ENCODE measurements at places on chromosomes 12 and 14.

- no peak for DNase-seq
Measured at GRCh38 chr14:37147310-37147880, 25.0 kb downstream of the SLC25A21 start.

DNA sequence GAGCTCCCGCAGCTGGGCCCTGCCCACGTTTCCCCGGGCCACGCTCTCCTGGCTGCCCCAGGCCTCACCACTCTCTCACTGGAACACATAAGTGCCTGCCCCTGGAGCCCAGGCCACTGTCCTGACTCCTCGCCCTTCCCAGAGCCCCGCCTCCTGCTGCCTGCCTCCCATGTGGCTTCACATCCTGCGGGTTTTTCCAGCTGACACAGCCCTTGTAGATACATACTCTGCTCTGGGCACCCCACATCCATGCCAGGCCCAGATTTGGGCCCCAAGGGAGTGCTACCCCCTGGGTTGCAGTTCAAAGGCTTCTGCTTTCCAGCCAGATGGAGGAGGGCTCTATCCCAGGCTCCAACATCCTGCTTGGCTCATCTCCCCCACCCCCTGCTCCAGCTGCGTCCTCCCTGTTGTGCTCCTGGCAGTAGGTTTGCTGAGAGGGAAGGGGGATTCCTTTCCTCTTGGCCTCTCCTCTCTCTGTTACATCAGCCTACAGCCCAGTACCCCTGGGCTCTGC lies 60.1 kb downstream of the TSPAN9 start:
- DNase-seq = peak; percentile 57

- no peak for DNase-seq
Measured at GRCh38 chr12:8562310-8562709, 21.6 kb upstream of the CLEC4E start.

GRCh38 chr12:52647601-52648000 lies 4.4 kb downstream of the KRT2 start:
- DNase-seq = no peak

DNA sequence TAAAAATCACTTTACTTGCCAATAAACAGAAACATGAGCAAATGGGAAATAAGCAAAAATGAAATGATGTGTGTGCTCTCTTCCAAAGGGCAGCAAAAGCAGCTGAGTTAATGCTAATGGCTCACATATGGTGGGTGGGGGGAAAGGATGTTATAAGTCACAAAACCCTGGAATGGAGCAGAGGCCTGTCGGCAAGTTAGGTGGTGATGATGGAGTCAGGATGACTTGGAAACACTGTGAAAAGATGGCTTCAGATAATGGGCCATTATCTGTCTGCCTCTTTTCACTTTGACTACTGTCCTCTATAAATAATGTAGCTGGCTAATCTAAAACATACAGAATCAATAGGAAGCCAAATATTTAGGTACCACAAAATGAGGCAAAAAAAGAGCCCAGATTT lies 228.7 kb downstream of the APAF1 start:
- no peak for DNase-seq

- peak; percentile 58 for DNase-seq
Measured at GRCh38 chr14:22598099-22598895, at the start of gene ABHD4. Gene ABHD4 (plus strand): TSS chr14:22598300. CDS start chr14:22598307, 7 bp downstream.

DNA sequence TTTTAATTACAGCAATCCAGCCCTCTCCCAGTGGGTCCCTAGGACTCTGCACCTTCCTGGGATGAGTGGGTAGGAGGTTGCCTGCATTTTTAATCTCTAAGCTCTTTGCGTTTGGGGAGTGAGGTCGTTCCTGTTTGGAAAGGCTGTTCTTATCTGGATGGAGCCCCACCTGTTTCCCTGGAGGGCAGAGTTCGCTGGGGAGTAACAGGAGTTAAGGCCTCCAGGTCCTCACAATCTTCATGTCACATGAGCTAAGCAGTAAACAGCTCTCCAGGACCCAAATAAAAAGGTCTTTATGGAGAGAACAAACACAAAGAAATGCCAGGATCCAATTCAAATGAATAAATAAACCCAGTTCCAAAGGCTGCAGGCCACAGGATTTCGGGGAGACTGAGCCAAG lies 56.0 kb upstream of the RFLNA start:
- no peak for DNase-seq

DNA sequence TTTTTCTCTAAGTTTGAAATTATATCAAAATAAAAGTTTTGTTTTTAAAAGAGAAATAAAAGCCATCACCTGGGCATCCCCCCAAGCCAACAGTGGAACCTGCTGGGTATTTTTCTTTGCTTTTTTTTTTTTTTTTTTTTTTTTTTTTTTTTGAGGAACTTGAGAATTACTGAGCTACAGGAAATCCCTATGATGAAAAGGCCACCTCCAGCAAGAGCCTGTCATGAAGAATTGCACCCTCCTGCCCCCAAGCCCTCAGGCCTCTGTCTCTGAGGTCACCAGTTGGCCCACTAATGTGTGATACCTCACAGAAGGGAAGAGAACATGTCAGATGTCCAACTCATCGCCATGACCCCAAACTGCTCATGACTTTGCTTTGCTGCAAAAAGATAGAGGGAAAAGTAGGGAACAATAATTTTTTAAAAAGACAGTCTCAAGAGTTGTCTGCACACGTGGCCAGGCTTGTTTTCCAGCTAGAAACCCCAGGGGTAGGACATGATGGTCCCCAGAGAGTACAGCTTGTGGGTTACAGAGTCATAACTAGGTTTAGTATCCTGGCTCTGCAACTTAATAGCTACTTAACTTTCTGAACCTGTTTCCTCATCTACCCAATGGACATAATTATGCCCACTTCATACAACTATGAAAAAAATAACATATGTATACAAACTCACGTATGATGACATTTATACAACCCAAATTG lies 124.3 kb upstream of the EGLN3 start:
- DNase-seq = no peak

DNA sequence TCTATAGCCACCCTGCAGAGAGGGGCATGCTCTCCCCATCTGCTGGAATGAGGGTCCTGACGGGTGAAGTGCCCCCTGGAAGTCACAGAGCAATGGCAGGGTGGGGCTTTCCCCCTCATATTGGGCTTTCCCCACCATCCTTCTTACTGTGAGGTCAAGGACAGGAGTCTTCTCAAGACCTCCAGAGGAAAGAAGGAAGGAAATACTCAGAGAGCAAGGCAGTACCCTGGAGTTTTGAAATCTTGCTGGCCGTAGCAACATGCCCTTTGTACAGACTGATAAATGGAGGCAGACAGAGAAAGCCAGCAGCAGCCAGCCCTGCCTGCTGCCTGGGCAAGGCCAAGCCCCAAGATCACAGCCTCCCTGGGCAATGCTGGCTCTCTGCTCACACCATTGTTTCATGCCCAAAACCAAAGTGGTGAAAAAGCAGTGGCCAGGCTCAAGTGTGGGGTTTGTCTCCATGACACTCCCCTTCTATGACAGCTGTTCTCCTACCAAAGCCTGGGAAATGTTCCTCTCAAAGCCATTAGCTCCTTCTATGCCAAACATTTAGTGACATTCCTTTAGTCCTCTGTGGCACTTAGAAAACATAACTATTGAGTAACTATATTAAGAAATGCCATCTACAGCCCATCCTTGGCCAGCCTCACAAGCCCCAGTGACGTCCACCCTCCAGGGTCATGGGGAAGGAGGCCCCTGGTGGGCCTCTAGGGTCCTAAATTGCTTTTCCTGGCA lies 13.2 kb upstream of the ITPK1 start:
- DNase-seq = no peak

DNA sequence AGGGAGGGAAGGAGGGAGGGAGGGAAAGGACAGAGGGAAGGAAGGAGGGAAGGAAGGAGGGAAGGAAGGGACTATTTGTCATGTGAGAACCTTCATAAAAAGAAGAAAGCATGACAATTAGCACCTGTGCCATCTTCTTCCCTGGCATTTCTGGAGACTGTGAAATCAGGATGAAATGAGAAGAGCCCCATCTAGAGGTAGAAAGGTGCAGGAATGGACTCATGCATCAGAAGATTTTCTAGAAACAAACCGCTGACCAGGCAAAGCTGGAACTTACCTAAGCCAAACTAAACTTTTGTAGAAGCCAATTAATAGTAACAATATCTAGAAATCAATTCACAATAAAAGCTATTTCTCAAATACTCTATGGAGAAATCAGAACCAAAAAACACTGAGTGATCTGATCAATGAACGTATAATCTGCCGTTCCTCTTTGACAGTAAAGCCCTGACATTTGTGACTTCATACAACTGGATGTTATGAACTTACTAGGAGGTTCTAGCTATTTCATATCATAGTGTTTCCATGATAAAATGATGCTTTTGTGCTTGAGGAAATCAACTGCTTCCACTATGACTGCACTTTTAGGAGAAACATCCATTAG lies 24.4 kb upstream of the CRACR2A start:
- DNase-seq = peak; percentile 67

- DNase-seq = no peak
Measured at GRCh38 chr12:73656375-73656774, 881.3 kb upstream of the ATXN7L3B start.

Measured in cardiac fibroblast (primary cell).